Activated T-helper 17 cell treated with anti-CD3 and anti-CD28 coated beads, Interleukin-2, amount 50 U/mL, for 72 hours (primary cell): ENCODE measurements at places on chromosomes 5 and 9. TPM values are rescaled to one million over a fixed set of nuclear protein-coding genes. Genes with fewer than 3 reads are reported as not detected.

NDUFS4 gene
- 46.2 TPM for total RNA-seq

TRIM52 gene
- 19.4 TPM for total RNA-seq

PDE6A gene
- total RNA-seq: not detected

NPR2 gene
- total RNA-seq: 11.1 TPM

ACTBL2 gene
- total RNA-seq: not detected

SH3PXD2B gene
- total RNA-seq: 0.08 TPM

TSSK1B gene
- not detected for total RNA-seq

PPP3R2 gene
- not detected for total RNA-seq

CHSY3 gene
- not detected for total RNA-seq

DAB2 gene
- not detected for total RNA-seq
